ENCODE measurements at places on chromosomes 2 and 18.

DNA sequence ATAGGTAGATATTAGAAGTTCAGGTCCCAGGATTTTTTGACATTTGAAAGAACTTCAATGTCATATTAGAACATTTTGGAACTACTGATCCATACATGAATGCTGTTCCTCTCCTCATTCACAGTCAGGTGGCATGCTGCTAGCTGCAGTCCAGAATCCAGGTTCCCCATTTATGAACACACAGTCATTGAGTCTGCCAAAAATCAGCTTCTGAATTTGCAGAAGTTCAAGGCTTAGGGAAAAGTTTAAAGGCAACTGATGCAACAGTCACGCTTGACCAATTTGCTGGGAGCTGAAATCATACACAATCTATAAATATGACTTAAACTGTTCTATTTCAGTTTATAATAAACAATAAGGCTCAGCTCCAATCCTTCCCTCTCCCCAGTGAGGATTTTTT is 17.3 kb upstream of the TTR start:
- DNase-seq, result no peak

- DNase-seq, result no peak
Observed at GRCh38 chr2:218474527-218474926, 55.6 kb downstream of the VIL1 start.

- DNase-seq, result no peak
Observed at GRCh38 chr2:148512501-148512900, 132.1 kb upstream of the EPC2 start.

GRCh38 chr2:186772579-186772978 is 76.4 kb downstream of the ZSWIM2 start:
- no peak for DNase-seq

- DNase-seq, result no peak
Observed at GRCh38 chr2:204575463-204575862, 30.2 kb downstream of the PARD3B start.

DNA sequence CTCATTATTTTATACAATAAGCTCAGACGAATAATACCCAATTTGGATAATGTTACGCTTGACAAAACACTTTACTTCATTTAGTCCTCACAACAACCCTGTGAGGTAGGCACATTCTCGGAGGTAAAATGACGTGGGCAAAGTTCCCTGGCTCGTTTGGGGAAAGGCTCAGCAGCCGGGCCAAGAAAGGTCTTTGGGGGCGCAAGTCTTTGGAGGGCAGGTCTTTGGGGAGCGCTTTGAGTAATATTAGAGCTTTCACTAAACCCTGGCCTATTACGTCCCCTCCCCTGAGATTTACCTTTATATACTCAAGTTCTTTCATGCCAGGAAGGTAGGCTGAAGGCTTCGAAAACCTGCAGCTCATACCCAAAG is 427 bp downstream of the RBKS start:
- DNase-seq, result no peak

DNA sequence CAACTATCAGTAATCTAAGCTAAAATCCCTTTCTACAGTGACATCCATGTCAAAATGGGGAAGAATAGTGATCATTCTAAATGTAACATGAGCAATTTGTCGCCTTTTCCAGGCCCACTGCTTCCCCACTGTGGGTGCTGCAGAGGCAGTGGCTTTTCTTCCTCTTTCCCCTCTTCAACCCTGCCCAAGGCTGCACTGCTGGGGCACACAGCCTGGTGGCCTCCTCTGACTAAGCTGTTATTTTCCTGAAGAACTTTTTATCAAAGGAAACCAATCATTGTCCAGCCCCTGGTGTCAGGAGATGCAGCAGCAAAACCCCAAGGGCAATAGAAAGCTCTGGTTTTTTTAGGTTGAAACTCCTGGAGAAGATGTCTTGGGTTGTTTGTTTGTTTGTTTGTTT is 117.6 kb upstream of the KLF7 start:
- DNase-seq, result no peak

DNA sequence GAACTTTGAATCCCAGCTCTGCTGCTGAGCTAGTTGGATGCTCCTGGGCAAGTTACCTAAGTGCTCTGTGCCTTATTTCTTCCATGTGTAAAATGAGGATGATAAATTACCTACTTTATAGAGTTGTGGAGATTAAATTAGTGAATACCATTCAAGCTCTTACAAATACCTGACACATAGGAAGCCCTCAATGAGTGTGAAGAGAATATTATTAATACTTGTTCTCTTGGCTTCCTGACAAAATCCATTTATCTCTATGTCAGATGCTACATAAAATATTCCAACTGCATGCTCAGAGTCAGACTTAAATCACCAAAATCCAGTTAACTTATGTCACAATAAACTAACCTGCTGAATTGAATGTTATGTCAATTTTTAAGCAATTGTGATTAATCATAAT is 42.9 kb upstream of the CCBE1 start:
- DNase-seq, result no peak

DNA sequence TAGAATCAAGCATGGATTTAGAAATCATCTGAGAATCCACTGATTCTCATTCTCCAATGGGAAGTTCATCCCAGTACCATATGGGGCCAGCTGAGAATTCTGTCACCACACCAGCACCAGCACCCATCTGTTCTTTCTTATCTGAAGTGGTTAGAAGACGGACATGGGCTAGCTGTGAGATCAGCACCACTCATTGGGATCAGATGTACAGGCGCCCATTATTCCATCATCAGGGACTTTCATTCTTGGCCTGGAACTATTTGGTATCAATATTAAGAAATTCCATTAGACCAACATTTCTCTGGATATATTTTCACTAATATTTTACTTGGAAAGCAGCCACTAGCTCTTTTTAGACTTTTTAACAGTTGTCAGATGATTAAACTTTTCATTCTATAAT is 185.9 kb upstream of the LINC00305 start:
- DNase-seq, result peak; percentile 43

DNA sequence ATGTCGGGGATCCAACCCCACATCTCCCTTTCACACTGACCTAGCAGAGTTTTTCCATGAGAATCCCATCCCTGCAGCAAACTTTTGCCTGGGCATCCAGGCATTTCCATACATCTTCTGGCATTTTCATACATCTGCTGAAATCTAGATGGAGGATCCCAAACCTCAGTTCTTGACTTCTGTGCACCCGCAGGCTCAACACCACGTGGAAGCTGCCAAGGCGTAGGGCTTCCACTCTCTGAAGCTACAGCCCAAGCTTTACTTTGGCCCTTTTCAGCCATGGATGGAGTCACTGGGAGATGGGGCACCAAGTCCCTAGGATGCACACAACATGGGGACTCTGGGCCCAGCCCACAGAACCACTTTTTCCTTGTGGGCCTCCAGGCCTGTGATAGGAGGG is 32.2 kb upstream of the TEX51 start:
- no peak for DNase-seq
